ENCODE measurements at places on chromosomes 11 and 22. TPM values are rescaled to one million over a fixed set of nuclear protein-coding genes. Genes with fewer than 3 reads are reported as not detected.

ACTN3 gene
- polyA plus RNA-seq: 0.04 TPM

RELA gene
- 22.2 TPM for polyA plus RNA-seq

SOX10 gene
- polyA plus RNA-seq: 1.8 TPM

HPS5 gene
- polyA plus RNA-seq: 6.1 TPM

IFITM1 gene
- 278 TPM for polyA plus RNA-seq

ELFN2 gene
- polyA plus RNA-seq: 0.01 TPM

TIGD3 gene
- polyA plus RNA-seq: 0.29 TPM

CASP1 gene
- polyA plus RNA-seq: 4.8 TPM
